ENCODE measurements at places on chromosomes 7 and 10. TPM values are rescaled to one million over a fixed set of nuclear protein-coding genes. Genes with fewer than 3 reads are reported as not detected.

DNA sequence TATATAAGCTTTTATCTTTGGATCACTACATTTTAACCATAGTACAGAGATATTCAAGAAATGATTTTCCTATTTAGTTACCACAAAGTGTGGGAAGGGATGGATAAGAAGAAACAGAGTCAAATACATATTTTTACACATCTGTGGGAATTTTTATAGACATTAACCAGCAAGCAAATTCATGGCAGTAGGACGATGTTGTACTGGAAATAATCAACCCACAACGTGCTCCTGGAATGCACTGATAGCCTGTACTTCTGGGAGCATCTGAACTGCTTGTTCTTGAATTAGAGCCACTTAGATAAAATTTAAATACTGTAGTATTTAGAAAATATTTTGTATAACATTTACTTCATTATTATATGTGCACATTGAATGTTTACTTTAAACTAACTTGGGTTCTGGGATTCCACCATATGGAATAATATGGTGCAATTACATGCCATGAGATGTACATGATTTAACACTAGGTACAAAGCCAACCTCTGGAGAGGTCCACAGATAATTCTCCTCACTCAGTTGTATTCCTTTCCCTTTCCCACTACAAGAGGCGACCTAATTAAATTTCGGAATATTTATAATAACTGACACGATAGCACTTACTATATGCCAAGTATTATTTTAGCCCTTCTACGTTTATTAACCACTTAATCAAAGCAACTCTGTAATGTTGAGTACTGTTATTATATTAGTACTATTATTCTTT is 164.9 kb upstream of the HGF start:
- no peak for DNase-seq

The SFTPD gene
- 2.2 TPM for total RNA-seq

DNA sequence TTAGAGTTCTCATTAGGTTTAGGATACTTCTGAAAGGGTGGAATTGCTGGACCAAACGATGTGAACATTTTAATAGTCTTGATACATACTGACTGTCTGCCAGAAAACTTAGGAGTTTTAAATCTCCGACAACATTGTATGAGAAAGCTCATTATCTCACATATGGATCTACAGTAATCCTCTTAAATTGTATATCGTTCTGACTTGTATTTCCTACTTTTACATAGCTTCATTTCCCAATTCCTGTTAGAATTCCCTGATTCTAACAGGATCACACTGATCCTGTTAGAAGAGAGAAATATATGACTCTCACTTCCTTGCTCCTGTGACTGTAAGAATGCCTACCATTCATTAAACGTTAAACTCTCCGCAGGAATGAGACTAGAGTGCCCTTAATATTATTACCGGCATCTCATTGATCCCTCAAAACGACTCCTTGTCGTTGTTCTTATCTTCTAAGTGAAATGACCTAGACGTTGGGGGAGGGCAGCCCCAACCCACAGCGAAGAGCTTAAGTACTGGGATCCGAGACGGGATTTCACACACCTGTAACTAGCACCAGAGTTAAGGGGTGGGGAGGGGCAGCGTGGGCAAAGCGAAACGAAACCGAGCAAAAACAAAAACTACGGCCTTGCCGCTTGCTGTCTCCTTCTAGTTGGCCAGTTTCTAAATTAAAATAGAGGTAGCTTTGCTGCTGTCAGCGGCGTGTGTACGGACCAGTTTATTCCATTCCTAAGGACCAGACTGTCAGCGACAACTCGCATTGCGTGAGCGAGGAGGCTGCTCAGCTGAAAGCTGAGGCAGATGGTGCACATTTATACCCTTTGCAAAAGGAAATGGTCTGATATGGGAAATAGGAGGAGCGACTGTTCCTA is 678 bp upstream of the TMEM106B start:
- peak; percentile 85 for DNase-seq

The DRGX gene
- total RNA-seq = not detected

The TSPAN33 gene
- total RNA-seq = 13.4 TPM

The RBP3 gene
- total RNA-seq = not detected

DNA sequence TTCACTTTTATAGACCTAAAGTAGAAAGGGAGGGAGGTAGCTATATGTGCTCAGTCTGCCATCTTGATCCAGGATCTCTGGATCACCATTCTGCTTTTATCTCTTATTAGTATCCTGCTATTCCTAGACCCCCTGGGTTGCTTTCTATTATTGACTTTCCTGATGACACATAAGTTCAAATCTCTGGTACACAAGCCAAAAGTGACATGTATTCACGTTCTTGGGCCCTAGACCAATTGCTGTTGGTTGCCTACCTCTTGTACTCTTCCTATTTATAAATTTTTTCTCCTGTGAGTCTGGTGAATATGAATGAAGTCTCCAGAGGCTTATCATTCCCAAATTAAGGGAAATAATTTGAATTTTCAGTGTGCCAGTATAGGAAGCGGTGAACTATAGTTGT is 56.9 kb downstream of the DNMBP start:
- no peak for DNase-seq

DNA sequence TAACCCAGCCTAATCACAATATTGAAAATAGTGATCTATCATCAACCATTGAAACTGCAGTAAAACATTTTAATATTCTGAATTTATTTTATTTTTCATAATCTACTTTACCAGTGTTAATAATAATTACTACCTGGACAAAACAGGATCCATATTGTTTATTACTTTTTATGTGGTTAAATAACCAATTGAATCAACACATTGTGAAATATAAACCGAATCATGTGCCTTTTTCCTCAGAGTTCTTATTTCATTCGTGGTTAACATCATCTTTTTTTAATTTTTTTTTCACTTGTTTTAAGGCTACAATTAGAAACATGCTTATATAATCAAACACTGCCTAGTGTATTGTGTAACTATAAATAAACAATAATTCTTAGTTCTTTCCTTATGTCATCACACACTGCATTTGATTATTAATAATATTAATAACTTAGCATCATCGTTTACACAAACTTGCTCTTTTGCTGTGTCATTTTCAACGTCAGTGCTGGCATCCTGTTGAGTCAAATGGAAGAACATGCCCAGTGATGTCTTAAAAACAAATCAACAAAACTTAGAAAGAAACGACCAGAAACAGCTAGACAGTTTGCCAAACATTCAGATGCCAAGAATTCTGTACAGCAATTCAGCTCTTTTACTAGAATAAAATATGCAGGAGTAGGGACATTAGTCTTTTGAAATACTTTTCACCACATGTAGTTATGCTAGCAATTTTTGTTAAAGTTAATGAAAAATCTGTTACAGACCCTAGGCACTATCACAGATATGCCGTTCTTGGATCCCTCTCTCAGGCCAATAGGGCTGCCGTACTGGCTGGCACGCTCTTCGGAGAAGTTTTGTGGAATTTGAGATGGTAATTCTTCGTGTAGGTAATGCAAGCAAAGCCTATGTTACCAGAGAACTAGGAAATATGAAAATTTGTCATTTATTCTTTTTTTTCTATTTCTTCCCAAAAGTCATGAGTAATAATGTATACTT is 330.4 kb upstream of the SEMA3A start:
- no peak for DNase-seq

The OR2A5 gene
- not detected for total RNA-seq

DNA sequence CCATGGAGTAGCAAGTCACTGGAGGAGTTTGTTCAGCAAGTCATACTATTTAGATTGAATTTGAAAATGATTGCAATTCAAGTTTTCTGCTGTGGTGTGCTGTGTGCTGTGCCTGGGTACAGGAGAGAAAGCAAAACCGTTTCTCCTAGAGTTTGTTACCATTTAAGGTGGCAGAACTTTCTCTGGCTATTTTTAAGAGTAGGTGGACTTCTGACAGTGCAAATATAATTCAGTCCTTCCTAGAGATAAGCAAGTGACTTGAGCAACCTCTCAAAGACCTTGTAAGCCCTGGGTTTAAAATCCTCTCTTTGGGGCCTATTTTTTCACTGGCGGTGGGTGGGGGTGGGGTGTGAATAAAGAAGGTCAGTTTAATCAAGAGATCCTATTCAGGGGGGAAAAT is 42.9 kb upstream of the FGL2 start:
- no peak for DNase-seq

The HOXA7 gene
- 13.6 TPM for total RNA-seq

The PRSS1 gene
- 3.0 TPM for total RNA-seq

DNA sequence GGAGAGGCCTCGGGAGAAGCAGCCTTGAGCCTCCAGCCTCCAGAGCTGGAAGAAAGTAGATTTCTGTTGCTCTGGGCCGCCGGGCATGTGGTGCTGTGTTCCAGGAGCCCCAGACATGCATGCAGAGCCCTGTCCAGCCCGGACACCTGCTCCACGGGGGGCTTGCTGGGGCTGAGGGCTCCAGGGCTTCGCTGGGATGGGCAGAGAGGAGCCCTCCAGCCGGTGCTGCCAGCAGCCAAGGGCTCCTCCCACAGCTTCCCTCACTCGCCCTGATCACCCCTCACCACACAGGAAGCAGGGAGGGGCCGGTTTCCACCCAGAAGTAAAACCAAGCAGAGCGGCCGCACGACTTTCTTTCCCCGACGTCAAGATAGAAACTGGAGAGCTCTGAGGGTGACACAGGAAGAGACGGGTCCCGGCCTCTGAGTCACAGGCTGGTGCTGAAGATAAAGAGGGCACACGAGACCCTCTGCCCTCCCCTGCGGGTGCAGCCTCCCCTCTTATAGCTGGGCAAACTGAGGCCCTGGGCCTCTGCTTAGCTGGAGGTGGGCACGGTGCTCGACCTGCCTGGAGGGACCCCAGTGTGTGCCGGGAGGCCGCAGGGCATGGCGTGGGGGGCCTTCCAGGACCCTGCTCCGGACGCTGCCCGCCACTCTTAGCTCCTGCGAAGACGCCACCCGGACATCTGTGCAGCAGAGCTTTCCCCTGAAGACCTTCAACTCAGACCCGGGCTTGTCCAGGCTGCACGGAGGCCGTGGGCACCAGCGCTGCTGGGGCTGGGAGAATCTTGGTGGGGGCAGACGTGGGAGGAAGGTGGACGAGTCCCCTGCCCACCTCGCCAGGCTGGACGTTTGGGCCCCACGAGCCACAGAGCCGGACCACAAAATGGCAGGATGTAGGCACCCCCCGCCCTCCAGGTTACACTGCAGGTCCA is 31.1 kb downstream of the ADAP1 start:
- DNase-seq = peak; percentile 82

GRCh38 chr10:14184841-14185315 is 145.8 kb downstream of the FRMD4A start:
- DNase-seq = no peak

The EPHB6 gene
- 158 TPM for total RNA-seq

DNA sequence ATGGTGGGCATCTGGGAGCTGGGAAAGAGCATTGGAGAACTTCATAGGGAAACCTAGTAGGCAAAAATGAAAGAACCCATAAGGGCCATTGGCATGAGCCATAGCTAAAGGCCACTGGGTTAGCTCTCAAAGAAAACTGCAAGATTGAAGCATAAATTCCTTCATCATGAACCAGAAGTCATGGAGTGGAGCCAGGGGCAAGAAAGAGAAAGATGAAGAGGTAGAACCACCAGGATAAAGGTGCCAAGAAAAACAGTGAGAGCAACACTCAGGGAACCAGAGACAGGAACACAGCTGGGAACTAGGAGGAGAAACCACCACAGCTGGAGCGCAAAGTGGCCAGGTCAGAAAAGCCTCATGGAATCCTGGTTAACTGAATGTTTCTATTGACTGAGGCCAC is 11.5 kb upstream of the SGMS1 start:
- no peak for DNase-seq

GRCh38 chr10:88119160-88119559 is 255.7 kb downstream of the PTEN start:
- DNase-seq = no peak

The SEMA3C gene
- total RNA-seq = 96.6 TPM

GRCh38 chr7:144907577-144907976 is 71.7 kb upstream of the TPK1 start:
- no peak for DNase-seq

The SPOCK2 gene
- 0.65 TPM for total RNA-seq

- no peak for DNase-seq
These were observed 100.7 kb downstream of the NKX6-2 start for GRCh38 chr10:132685101-132685891.

Measured in lower leg skin (tissue), 4 donors.